ENCODE measurements at places on chromosomes 2 and 18.

- peak; percentile 36 for DNase-seq
Measured at GRCh38 chr2:694174-694573, 17.0 kb upstream of the TMEM18 start.

GRCh38 chr2:151043484-151043883 is 218.2 kb downstream of the RBM43 start:
- no peak for DNase-seq

GRCh38 chr2:11708106-11708505 is 38.1 kb upstream of the NTSR2 start:
- no peak for DNase-seq

- DNase-seq, result no peak
Measured at GRCh38 chr2:168482269-168482668, 26.2 kb downstream of the CERS6 start.

GRCh38 chr2:10043906-10044601 is 704 bp downstream of the KLF11 start:
- DNase-seq, result peak; percentile 90

DNA sequence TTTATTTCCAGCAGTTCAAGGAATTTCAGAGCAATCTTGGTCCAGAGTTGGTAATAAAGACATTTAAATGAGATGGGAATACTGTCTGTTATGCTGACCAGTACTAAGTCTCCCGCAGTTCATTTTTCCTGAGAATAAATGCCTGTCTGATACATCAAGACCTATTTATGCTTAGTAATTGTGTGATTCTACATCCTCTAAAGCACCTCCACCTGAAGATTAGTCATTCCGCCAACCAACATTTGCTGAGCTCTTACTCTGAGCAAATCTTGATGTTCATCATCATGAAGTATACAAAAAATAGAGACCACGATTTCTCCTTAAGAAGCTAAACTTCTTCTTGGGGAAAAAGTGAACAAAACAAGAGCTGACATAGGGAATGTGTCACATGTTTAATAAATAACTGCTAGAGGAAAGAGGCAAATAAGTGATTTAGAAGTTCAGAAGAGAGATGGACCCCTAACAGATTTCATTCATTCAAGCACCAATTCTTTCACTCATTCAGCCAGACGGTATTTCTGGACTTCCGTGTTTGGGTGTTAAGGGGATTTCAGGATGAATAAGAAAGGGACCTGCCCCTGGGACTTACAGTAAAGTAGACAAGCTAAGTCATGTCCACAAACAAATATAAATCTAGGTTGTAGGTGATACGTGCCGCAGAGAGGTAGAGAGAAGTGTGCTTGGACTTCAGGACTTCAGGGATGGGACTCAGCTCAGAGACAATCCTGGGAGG is 34.2 kb upstream of the PPP4R1 start:
- no peak for DNase-seq

- DNase-seq, result no peak
Measured at GRCh38 chr2:99153921-99154604, 679 bp downstream of the TSGA10 start.

DNA sequence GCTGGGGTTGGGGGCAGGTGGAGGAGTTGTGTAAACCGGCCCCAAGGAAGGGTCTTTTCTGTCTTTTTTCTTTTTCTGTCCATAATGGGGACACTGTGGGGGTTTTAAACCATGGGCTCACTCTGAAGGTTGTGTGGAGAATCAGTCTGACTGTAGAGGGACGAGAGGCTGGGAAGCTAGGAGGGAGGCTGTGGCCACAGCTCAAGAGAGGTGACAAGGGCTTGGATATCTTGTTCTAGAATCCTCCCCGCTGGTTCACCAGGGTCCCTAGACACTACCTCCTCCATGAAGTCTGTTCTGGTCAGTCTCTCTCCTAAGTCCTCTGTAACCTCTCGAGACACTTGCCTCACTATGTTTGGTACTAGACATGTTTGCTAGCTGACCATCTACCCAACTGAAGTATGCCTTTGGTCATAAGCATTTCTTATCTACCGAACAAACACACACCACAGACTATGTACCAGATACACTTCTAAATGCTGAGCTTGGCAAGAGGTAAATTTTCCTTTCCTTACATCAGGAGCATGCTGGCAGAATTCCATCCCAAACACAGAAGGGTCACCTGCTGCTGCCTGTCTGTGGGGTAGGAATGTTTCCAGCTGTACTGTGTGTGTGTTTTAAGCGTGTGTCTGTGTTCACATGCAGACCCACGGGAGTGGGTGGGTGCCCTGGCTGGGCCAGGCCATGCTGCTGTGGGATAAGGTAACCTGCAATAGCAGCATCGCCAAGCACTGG is 69.6 kb upstream of the MGAT4A start:
- no peak for DNase-seq

DNA sequence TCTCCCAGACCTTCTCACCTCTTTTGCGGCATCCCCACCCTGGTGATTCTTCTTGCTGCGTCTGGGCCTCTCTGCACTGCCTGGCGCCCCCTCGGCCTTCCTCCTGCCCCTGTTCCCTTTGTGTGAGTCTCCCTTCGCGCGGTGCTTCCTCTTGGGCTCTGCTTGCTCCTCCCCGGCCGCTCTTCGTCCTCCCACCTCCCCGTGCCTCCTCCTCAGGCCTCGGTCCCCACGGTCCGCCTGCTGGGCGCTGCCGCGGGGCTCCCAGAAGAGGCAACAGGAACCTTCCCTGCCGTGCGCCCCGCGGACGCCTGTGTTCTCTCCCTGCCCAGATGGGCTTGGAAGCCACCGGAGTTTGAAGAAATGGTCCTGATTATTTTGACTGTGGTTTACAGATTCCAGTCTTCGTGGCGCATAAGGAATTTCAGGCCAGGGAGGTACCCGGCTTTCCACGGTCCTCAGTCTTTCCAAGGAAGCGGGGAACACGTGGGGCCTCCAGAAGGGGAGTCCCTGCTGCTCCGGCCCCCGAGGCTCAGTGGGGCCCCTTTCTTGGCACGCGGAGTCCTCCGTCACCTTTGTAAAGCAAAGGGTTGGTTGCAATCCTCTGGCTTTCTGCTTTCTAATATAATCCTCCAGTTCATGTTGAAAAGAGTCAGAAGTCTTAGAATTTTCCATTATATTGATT is 13.1 kb downstream of the RNU2-63P start:
- DNase-seq, result no peak

DNA sequence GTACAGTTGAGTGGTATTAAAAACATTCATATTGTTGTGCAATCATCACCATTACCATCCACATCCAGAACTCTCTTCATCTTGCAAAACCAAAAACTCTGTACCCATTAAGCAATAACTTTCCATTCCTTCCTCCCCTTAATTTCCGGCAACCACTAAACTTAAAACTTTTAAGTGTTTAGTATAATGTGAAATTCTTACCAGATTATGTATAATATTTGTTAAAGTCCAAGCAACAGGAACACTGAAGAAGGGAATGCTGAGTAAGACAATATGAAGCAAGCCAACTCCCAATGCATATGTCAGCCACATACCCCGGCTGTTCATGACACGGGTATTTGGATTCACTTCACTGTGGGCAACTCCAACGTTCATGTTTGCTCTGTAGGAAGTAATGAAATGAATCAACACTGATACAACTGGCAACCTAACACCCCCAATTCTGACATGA is 1.9 kb downstream of the ORMDL1 start:
- no peak for DNase-seq

DNA sequence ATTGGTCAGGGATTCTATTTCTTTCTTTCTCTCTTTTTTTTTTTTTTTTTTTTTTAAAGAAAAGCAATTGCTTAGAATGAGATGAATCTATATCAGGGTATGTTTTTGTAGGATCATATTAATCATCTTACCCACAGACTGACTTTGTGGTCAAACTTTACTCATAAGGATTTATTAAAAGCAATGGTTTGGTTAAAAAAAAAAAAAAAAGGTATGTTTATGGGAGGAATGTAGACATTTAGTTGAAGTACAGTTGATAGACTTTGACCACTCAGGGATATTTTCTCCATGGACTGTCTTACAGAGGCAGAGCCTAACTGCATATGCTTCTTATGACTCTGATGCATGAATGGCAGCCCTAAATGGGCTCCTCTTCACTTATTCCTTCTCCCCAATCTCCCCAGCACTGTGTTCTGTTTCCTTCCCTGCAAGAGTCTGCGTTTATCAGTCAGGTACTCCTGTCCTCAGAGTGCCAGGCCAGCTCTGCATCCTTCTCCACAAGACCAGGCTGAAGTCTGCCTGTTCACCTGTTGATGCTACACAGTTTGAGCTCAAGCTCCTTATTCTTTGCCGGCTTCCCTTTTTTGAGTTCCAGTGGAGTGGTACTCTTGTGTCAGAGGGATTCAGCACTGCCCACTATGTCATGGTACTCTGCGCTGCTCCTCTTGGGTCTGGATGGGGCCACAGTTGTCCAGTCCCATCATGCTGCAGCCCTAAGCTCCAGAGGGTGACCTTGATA is 24.3 kb downstream of the CRIM1 start:
- DNase-seq, result no peak

DNA sequence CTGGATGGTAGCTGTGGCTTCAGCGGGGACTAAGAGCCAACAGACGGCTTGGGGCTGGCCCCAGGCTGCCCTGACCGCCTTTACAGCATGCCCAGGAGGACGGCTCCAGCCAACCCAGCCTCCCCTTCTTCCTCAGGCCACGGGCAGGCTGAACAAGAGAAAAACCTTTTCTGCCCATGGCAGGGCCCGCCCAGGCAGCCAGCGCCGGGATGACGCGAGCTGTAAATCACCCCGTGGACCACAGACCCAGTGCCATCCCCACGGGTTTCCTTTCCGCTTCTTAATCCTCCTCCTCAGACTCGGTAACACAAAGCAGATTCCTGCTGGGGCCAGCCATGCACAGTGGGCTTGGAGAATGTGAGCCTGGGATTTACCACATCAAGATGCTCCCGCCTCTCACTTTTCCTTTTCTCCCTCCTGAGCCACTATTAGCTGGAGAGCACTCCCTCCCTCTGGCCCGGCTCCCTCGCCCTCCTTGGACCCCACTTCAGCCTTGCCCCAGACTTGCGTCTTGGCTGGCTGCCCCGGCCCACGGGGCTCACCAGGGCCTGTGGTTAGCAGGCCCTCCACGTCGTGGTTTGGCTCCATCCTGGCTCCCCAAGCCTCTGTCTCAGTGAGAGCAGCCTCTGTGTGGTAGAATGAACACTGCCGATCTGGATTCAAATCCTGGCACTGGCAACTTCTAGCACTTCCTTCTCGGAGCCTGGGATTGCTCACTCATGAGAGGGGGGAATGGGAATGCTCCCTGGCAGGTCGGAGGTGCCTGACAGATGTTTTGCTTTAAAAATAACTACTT is 31.4 kb downstream of the ATOH8 start:
- no peak for DNase-seq

DNA sequence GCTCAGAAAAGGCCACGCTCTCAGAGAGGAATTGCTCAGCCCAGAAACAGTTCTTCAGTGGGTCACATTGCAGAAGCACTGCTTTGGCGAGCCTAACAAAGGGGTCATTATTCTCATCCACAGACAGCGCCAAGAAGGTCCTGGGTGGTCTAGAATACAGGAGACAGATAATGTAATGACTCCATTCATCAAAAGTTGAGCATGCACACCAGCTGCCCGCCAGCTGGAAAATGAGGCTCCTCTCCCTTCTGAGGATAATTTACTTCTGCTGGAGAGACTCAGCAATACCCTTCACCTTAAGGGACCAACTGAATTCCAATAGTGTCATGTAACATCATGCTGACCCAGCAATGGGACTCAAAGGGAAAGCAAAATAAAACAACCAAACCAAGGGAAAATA is 79.9 kb downstream of the TRIB2 start:
- peak; percentile 79 for DNase-seq

DNA sequence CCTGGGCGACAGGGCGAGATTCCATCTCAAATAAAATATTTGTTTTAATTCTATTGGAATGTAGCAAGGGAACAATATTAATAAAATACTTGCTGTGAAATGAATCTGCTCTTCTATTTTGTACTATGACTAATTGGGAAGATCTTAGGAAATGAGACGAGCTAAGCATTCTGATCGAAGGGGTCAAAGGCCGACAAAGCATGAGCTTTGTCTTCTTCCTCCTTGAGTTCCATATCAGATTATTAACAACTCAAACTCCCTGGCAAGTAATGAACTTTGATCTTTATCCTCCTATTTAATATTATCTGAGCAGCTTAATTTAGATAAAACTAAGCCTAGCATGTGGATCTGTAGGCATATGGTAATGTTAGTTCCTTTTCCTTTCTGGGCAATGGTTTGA is 15.5 kb downstream of the GEMIN6 start:
- no peak for DNase-seq

GRCh38 chr2:132757676-132758075 is 87.7 kb upstream of the LYPD1 start:
- DNase-seq, result no peak

GRCh38 chr2:237927986-237928385 is 38.8 kb upstream of the UBE2F start:
- no peak for DNase-seq

- DNase-seq, result no peak
Measured at GRCh38 chr2:191228861-191229260, 16.3 kb upstream of the MYO1B start.

- DNase-seq, result no peak
Measured at GRCh38 chr2:98308068-98308467, 38.2 kb upstream of the CNGA3 start.

DNA sequence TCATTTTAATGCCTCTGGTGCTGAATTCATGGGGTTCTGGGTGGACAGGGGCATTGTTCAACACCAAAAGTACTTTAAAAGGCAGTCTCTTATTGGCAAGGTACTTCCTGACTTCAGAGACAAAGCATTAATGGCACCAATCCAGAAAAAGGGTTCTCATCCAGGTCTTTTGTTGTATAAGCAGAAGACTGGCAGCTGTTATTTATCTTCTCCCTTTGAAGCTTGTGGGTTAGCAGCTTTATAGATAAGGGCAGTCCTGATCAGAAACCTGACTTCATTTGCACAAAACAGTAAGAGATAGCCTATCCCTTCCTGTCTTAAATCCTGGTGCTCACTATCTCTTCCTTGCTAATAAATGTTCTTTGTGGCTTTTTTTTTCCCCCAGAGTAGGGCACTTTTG is 68.8 kb downstream of the VPS54 start:
- no peak for DNase-seq

DNA sequence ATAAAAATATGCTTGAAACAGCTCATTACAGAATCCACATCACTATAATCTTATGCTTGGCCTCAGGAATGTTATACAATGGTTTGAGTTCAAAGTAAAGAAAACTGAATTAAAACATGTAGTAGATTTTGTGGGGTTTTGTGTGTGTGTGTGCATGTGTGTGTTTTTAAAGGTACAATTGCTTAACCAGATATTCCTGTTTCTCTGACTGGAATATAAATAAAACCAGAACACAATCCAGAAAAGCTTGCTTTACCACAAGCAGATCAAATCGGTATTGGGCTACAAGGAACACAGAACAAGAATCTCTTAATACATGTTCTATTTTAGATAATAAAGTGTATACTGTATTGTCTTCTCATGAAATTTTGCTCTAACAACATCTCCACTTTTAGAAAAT is 110.0 kb downstream of the TMEM247 start:
- no peak for DNase-seq

DNA sequence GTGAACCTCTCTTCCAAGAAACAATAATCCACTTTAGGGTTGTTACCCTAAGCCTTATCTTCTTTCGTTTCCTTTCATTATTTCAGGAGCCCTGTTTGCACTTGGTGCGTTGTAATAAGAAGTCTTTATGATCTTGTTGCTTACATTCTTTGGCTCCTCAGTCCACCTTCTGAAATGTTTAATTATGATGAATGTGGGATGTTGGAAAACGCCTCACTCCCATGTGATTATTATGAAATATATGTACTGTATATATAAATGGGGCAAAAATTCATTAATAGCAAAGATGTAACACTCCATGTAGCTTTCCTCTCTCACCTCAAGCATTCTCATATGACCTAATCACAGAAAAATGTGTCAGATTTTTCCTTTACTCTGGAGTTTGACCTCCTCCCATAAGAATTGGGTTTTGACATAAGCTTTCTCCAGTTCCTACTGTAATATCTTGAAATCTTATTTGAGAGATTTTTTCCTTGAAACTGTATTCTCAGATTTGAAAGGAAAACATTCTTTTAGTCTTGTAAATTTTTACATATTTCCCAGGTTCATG is 397.2 kb upstream of the FANCL start:
- no peak for DNase-seq

All from right lung (tissue), 10 donors.